Caki2 (cell line): ENCODE measurements at places on chromosomes 5 and 9. TPM values are rescaled to one million over a fixed set of nuclear protein-coding genes. Genes with fewer than 3 reads are reported as not detected.

- no peak for DNase-seq
Measured at GRCh38 chr9:36399980-36400331, at the start of gene RNF38. Gene RNF38, minus strand, starts transcription at chr9:36400269. Its CDS starts 161 bp downstream, at chr9:36400108.

- DNase-seq, result no peak
Measured at GRCh38 chr9:98691890-98692289, 16.8 kb downstream of the GABBR2 start.

DNA sequence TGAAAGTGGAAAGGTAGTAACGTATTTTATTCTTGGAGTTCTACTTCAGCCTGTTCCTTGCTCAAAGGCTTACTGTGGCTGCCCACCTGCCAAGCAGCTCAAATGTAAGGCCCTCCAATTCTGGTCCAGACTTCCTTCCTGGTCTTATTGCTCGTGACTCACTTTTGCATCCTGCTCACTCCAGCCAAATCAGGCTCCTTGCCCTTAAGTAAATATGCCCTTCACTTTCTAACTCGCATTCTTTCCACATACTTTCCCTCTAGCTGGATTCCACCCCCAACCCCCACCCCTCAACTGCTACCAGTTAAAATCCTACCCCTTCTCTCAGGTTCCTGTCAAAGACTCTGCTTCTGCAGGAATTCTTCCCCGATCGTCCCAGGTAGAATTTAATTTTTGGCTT, 96.6 kb downstream of the GALNT10 start:
- DNase-seq, result peak; percentile 25

DNA sequence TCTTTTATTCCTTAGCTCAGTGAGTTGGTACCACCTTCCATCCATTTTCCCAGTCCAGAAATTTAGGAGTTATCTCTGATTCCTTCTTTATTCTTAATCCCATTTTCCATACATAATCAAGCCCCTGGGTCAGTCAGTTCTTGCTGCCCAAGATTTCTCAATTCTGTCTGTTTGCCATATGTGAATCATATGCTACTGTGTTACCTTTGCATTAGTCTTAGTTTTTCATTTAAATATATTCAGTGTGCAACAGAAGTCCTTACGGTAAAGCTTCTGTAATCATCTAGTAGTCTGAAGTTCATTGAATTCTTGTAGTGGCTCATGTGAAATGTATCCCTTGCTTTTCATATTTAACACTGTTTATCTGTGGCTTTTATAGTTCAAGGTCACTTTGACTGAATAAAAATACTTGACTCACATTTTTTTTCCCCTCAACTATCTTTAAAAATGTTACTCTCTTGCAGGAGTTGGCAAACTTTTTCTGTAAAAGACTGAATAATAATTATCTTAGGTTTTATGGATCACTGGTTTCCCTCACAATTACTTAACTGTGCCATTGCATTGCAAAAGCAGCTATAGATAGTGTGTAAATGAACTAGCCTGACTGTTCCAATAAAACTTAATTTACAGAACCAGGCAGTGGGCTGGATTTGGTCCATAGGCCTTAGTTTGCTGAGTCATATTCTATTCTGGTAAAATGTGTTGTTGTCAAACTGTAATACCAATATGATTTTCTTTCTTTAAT, 6.9 kb downstream of the KIAA1958 start:
- DNase-seq, result peak; percentile 43

DNA sequence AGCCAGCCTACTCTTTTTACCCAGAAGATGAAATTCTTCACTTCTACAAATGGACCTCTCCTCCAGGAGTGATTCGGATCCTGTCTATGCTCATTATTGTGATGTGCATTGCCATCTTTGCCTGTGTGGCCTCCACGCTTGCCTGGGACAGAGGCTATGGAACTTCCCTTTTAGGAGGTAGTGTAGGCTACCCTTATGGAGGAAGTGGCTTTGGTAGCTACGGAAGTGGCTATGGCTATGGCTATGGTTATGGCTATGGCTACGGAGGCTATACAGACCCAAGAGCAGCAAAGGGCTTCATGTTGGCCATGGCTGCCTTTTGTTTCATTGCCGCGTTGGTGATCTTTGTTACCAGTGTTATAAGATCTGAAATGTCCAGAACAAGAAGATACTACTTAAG, 16.6 kb downstream of the OCLN start:
- DNase-seq, result no peak

GRCh38 chr5:4013106-4013898, 417.7 kb downstream of the IRX1 start:
- DNase-seq, result no peak

DNA sequence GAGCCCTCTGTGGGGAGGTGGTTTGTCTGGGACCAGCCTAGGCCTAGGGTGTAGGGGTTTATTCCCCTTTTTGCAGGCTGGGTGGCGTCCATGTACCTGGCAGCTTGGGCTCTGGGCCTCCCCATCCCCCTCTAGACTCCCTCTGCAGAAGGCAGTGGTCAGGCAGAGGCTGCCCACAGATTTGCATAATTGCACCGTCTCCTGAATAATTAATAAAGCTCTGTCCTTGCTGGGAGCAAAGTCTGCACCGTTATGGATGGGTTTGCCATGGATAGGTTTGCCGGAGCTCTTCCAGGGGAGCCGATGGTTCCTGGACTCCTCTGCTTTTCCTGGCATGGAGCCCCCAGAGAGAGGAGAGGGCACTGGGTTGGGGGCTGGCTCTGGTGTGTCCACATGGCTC, 60.4 kb downstream of the DAB2IP start:
- DNase-seq, result no peak

DNA sequence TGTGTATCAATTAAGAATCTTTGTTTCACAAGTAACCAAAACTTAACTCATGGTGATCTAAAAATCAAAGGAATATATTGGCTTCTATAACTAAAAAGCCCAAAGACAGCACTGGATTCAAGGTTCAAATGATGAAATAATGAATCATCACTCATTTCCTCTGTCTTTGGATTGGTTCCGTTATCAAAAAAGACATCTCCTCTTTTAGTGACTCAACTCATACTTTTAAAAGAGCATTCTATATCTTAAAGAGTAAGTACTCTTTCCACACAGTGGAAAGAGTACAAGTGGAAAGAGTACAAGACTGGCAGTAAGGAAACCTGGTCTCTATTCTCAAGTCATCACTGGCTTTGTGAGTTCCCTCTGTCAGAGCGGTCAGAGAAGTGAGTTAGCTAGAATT, 141.4 kb upstream of the NMUR2 start:
- DNase-seq, result no peak

DNA sequence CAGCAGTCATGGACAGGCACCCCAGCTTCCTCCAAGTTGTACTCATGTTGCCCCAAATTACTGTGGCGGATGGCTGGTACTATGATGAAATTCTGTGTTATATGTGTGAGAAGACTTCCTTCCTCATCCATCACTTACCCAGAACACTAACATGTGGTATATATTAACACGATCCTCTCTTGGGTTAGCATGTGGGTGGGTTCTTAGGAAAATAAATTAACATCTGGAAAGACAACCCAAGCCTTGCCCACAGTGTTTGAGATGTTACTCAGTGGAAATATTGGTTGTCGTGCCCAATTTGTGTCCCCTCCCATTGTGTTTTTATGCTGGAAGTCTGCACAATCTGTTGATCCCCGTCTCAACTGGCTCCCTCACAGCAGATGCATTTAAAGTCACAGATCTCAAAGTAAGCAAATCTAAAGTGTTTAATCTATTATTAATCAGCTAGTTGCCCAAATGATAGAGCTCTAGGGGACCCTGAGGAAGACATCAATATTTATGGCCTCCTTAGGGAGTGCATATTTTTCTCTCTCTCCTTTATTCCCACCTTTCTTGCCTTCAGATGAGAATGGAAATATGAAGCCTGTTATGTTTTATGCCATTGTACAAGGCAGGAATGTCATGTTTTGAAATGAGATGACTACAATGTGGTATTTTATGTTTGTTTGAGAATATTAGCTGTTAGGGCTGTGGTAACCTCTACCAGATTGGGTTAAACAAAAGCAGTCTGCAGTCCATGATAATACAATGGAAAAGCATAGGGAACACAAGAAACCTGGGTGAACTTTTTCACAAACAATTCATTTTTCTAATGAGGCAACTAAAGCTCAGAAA, 93.9 kb downstream of the GRIA1 start:
- DNase-seq, result no peak

DNA sequence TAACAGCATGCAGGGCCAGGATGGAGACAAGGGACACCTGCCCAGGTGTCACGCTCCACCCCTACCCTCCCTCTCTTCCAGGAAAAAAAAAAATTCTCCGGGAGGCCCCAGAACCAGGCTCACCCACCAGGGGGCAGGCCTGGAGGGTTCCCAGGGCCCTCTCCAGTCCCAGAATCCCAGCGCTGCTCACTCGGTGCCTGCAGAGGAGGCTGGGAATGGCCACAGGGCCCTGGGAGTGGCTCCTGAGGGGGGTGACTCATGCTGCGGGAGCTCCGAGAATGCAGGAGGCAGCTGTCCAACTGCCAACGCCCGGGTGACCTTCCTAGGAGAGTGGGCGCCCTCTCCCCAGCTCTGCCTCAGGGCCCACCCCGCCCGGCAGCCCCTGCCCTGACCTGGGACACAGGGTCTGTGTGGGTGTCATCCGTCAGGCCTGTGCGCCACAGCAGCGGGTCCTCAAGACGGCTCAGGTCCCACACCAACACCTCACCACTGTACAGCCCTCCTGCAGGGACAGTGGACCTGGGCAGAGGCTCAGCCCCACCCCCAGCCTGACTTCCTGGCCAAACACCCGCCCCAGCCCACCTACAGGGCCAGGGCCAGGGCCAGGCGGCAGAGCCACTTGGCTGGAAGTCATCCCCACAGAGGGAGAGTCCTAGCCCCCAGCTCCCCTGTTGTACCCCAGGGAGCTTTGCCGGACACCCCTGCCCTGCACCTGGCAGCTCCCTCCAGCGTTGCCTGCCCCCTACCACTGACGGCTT, 21.2 kb downstream of the DYNC2I2 start:
- peak; percentile 94 for DNase-seq

DNA sequence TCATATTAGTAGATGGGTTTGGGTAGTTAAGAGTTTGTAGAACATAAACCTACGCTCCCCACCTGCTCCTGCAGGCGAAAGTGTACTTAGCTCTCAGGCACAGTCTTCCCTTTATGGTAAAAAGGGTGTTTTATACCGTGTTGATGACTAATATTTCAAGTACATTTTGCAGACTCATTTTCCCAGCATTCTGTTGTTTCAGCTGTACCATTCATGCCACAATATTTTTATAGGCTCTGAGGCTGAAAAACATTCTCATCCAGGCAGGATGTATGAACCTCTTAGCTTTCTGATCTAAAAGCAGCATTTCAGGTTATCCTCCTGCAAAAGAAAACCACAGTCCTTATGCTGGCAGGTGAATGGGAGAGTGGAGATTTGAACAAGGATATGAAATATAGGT, 231.4 kb downstream of the NR2F1-AS1 start:
- peak; percentile 12 for DNase-seq

- DNase-seq, result peak; percentile 80
Measured at GRCh38 chr5:42423285-42424165, at the start of gene GHR. Gene GHR, plus strand, starts transcription at chr5:42423439. Its CDS starts 142,436 bp downstream, at chr5:42565875.

DNA sequence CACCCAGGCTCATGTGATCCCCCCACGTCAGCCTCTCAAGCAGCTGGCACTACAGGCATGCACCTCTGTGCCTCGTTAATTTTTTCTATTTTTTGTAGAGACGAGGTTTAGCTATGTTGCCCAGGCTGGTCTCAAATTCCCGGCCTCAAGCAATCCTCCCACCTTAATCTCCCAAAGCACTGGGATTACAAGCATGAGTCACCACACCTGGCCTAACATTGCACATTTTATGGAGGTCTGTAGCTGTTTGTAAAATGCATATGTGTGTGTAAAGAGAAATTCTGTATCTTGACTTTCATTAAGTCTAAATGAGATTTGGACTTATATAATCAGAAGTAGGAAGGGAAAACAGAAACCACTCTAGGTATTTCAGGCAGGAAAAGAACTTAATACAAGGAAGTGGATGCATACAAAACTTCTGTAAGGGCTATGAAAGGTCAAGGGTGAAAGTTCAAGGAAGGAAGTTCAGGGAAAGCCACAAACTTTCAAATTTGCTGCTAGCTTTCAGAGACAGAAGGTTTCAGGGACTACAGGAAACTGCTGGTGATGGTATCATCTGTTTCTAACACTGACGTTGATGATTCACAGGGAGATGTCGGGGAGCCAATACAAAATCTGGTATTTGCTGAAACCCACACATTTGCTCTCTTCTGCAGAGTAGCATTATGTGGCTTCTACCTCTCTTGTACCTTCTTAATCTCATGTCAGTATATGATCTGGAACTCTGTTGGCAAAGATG, 209.4 kb downstream of the PIK3R1 start:
- no peak for DNase-seq

GRCh38 chr9:35490155-35490909, 421 bp downstream of the RUSC2 start:
- peak; percentile 50 for DNase-seq

DNA sequence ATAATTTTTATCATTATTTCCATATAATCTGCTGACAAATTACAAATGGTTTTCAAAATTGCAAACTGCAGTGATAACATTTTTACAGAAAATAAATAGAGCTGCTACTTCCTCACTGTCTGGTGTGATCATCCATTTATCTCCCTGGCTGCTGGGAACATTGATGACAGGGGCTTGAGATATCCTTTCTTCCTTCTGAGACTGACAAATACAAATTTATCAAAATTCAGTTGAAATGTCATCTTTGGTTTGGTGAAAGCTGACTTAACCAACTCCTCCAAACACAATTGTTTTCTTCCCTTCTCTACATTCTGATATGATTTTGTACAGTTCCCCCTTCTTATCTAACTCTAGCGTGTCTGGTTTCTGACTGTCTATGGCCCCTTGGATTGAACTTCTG, 611.8 kb upstream of the KLF4 start:
- no peak for DNase-seq

DNA sequence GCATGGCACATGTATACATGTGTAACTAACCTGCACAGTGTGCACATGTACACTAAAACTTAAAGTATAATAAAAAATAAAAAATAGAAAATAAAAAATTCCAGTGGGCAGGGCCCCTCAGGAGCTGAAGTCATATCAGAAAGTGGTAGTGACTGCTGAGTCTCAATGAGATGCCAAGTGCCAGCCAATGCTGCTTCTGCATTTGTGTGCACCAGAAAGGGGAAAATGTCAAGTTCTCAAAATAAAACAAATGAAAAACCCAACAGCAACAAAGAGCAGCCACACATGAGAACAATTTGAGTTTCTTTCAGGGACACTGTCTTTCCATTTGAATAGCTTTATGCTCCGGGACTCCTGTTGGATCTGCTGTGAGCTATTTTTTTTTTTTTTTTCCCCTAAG, 117.2 kb upstream of the CCDC112 start:
- no peak for DNase-seq

ALDH1A1 gene
- total RNA-seq, result 936 and 953 TPM in 2 replicates

WHRN gene
- 3.9 and 6.6 TPM in 2 replicates for total RNA-seq

PCDHB11 gene
- 0.61 TPM in 1 of 2 replicates, not detected in the other for total RNA-seq

MAP1B gene
- total RNA-seq, result 58.0 and 80.1 TPM in 2 replicates

CKMT2 gene
- total RNA-seq, result not detected in 2 replicates

BTNL9 gene
- total RNA-seq, result not detected in 2 replicates

SEMA4D gene
- total RNA-seq, result 1.7 and 4.5 TPM in 2 replicates

ARID3C gene
- not detected in 2 replicates for total RNA-seq

ARRDC3 gene
- total RNA-seq, result 40.5 and 45.9 TPM in 2 replicates

FGF18 gene
- 3.6 and 9.5 TPM in 2 replicates for total RNA-seq

MAST4 gene
- total RNA-seq, result not detected in 2 replicates

BBLN gene
- total RNA-seq, result 172 and 199 TPM in 2 replicates

ARHGAP26 gene
- 32.4 and 38.3 TPM in 2 replicates for total RNA-seq

PGM5 gene
- total RNA-seq, result not detected in 2 replicates

RGS7BP gene
- total RNA-seq, result not detected in 2 replicates

TNFSF15 gene
- total RNA-seq, result 0.07 and 0.98 TPM in 2 replicates

P4HA2 gene
- total RNA-seq, result 64.2 and 71.1 TPM in 2 replicates

LHX3 gene
- not detected in 2 replicates for total RNA-seq

SIGMAR1 gene
- total RNA-seq, result 93.9 and 129 TPM in 2 replicates
